ENCODE measurements at places on chromosomes 4 and X.

DNA sequence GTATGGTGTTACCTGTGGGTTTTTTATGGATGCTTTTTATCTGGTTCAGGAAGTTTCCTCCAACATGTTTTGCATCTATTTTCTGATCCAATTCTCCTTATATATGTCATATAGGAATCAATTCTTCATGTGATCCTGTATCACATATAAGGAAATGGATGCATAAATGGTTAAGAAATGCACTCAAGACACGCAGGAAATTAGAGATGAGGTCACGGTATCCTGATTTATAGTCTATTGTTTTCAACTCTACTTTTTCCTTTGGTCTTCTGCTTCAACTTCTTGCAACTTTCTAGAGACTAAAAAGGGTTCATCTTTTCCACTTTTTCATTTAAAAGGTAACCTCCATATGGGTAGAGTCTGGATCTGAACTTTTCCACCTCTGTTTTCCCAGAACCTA lies 33.6 kb upstream of the IL13RA1 start:
- no peak for DNase-seq

- no peak for DNase-seq
Measured at GRCh38 chrX:65866146-65866545, 173.7 kb downstream of the VSIG4 start.

DNA sequence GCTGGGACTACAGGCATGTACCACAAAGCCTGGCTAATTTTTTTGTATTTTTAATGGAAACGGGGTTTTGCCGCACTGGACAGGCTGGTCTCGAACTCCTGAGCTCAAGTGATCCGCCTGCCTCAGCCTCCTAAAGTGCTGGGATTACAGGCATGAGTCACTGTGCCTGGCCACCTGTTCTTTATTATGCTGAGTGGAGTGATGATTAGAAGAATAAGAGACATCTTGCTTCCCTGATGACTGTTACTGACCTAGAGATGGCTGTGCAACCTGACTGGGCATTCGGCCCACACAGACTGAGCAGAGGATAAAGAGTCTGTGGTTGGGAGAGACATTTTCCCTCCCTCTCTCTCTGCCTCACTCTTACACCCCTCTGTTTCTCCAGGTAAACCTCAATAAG lies 56.7 kb downstream of the SPINK2 start:
- no peak for DNase-seq

GRCh38 chr4:120568731-120569130 lies 353.8 kb downstream of the PRDM5 start:
- no peak for DNase-seq

DNA sequence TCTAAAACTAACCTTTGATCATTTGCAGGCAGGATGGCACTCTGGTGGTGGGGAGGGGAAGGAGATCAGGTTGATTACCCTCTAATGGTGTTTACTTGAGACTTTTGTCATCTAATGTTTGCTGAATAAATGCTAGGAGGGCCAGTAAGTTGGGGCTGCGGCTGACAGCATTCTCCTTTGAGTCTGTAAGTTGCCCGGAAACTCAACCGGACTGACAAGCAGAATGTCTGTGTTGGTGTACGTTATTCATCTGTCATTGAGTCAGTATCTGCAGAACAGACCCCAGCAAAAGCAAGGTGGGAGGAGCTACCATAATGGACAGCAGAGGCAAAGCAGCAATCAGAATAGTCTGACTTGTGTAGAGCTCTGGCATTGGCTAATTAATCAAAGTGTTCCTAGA lies 1210.6 kb upstream of the PABPC4L start:
- no peak for DNase-seq

- DNase-seq: no peak
Measured at GRCh38 chrX:12570859-12571501, 220.2 kb upstream of the PRPS2 start.

GRCh38 chr4:157223456-157223855 lies 2.9 kb downstream of the GRIA2 start:
- DNase-seq: no peak

GRCh38 chrX:149006235-149006634 lies 498.9 kb downstream of the IDS start:
- DNase-seq: no peak

DNA sequence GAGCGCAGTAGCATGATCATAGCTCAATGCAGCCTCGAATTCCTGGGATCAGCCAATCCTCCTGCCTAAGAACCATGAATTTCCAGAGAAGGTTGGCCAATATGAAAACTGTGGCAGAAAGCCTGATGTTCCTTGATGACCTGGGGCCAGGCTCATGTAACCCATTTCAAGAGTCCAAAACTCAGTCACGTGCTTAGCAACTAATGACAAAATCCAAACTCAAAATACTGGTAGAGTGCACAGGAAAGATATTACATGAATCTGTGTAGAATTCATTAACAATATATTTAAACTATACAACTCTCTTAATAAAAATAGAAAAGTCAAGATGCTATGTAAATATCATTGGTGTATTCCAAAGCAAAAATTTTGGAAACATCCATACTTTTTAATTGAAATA lies 265.7 kb upstream of the NDST3 start:
- DNase-seq: no peak

DNA sequence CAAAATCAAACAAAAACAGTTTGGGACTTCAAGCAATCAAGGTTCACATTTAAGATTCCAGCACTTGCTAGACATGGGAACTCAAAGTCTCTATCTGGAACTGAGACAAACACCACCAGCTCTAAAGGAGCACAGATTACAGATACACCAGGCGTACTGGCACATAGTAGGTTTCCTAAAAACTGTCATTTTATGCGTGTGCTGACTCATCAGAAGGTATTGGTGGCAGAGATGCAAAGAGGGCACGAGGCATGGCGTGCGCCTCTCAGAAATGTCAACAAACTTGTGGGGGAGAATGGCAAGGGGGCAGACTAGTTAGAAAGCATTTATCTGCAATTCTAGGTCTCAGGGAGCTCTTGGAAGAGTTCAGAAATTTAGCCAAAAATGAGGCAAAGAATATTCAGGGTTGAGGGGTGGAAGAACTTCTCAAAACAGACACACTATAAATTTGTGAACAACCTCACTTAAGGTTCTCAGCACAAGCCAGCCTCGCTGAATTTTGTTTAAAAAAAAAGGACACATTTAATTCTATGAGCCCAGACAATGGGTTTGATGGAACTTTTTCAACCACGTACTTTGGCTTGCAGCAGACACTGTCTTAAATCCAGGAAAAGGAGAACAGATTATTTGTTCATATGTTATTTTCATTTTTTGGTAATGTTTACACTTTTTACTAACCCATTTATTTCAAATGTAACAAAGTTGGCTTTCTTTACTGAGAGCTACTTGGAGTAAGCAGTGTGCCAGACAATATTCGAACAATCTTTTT lies 100.0 kb downstream of the SHISA3 start:
- DNase-seq: no peak

- DNase-seq: no peak
Measured at GRCh38 chr4:60780874-60781273, 419.3 kb upstream of the ADGRL3 start.

GRCh38 chr4:97404876-97405523 lies 738.3 kb downstream of the STPG2 start:
- no peak for DNase-seq

GRCh38 chr4:122814426-122814825 lies 12.2 kb upstream of the FGF2 start:
- DNase-seq: no peak

GRCh38 chr4:130699004-130699403 lies 1603.1 kb downstream of the C4orf33 start:
- no peak for DNase-seq

DNA sequence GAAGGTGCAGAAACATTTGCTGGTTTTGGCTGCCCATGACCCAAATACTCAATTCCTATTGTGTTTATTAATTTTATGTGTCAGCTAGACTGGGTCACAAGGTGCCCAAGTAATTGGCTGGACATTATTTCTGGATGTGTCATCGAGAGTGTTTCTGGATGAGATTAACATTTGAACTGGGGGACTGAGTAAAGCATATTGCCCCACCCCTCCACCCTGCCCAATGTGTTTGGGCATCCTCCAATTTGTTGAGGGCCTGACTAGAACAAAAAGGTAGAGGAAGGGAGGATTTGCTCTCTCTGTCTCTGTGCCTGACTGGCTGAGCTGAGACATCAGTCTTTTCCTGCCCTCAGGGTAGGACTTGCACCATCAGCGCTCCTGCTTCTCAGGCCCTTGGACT lies 29.7 kb upstream of the LCORL start:
- peak; percentile 23 for DNase-seq

DNA sequence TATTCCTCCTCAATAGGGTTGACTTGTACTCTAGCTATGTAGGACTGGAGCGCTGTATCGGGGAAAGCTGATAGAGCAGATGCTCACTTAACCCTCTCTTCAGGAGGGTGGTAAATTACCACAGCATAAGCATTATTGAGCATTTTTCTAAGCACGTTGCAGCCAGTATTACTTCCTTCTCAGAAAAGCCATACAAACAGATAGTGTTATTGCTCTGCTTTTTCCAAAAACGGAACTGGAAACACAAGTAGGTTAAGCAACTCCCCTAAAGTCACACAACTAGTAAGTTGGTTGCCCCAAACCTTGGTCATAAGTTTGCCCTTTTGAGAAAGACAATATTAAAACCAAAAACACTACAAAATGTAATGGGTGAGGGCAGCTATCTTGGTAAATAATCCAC lies 73.9 kb downstream of the REELD1 start:
- DNase-seq: no peak

- no peak for DNase-seq
Measured at GRCh38 chrX:621705-622503, 8.7 kb upstream of the SHOX start.

DNA sequence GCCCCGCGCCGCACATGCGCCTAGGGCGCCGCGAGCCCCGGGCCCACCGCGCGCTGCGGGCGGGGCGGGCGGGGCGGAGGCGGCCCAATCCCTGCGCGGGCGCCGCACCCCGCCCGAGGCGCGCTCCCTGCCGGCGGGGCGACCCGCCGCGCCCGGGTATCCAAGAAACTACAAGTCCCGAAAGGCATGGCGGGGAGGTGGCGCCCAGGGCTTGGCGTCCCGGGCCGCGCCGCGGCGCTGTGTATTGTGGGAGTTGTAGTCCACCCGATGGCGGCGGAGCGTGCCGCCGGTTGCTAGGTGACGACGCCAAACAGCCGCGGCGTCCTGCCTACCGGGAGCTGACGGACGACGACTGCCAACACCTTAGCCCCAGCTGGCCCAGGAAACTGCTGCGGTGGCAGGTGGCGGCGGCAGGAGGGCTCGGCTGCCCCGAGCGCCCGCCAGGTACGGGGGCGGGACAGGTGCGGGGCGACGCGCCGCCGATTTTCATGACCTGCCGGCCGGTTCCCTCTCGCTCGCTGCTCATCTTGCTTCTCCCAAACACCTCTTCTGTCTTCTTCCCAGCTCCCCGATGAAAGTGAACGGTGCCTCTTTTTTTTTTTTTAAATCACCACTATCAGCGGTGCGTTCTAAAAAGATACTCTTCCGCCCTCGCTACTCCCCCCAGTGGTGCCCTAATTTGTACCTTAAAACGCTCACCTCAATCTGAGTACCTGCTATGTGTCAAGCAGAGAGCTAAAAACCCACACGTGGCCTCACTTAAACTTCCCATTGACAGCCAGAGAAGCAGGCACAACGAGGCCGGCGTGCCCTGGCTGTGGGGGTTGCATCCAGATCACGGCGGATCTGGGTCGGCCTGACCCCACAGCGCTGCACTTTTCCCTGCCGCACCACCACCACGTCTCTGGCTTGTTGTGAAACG lies at the start of gene CFAP99:
CFAP99 (plus strand) TSS at position 306 of the 922 bp plus-strand sequence.
- DNase-seq: peak; percentile 88

DNA sequence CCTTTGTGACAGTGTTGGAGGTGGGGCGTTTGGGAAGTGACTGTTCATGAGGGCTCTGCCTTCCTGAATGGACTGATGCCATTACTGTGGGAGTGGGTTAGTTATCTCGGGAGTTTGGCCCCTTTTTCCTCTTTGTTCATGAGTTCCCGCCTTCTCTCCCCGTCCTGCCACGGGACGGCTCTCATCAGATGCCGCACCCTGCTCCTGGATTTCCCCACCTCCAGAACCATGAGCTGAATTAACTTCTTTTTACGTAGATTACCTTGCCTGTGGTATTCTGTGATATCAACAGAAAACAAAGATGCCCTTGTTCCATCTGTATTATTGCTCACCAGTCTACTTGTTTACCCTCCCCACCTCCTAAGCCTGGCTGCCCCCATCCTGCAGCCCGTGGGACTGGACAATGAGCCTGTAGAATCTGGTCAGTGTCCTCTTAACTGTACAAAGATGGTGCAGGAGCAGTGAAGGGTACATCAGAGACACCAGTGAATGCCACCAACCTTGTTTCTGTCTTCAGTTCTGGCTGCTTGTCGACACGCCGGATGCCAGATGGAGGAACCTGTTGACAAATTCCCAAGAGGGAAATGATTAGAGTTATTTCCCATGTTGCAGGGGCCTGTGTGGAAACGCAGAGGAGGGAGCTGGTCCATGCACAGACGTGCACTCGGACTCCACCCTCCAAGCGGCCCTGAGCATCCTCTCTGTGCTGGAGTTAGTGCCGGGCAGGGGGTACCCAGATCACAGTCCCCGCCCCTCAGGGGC lies 104.7 kb downstream of the ABLIM2 start:
- DNase-seq: no peak

GRCh38 chr4:101695176-101695575 lies 95.4 kb upstream of the BANK1 start:
- peak; percentile 29 for DNase-seq

DNA sequence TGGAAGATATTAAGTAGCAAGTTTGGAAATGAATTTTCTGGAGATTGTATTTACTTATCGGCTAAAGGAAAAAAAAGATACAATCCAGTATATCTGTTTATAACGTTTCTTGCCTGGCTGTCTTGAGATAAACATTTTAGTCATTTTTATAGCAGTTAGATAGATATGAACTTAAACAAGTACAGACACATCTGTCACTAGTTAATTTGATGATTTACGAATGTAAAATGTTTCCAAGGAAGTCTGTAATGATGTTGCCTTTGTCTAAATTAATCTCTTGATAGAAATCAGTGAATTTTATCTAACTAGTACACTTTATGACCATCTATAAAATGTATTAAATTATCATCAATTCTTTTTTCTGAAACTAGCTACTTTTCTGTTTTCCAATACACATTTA lies 5.7 kb downstream of the BMPR1B start:
- DNase-seq: no peak

DNA sequence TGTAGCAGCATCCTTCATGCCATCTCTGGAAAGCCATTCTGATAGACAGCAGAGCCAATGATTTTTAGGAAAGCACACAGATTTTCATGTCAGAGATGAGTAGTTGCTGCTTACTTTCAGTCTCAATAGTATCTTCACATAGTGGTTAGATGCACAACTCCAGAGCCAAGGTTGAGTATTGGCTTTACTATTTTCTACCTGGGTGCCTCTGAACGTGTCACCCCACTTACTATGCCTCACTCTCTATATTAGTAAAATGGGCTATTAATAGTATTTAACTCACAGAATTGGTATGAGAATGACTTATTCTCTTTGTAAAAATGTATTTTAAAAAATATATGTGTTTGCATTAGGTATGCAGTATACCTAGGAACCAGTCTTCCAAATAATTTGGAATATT lies 108.8 kb upstream of the STIM2 start:
- no peak for DNase-seq

DNA sequence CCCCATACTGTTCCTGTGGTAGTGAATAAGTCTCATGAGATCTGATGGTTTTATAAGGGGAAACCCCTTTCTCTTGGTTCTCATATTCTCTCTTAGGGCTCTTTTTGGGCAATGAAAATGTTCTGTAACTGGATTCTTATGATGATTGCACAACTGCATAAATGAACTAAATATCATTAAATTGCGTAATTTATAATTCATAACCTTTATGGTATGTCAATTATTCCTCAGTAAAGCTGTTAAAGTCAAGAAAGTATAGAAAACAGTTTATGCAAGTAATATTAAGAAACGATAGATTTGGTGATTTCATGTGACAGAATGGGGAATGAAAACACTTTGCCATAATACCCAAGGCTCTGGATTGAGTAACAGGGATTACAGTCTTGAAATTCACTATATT lies 33.5 kb upstream of the SPANXD start:
- no peak for DNase-seq

Measured in NCI-H226 (cell line).